ENCODE measurements at places on chromosomes 7 and 10.
A peak's percentile ranks its signal among the peaks of the same experiment; 100 is the strongest.

DNA sequence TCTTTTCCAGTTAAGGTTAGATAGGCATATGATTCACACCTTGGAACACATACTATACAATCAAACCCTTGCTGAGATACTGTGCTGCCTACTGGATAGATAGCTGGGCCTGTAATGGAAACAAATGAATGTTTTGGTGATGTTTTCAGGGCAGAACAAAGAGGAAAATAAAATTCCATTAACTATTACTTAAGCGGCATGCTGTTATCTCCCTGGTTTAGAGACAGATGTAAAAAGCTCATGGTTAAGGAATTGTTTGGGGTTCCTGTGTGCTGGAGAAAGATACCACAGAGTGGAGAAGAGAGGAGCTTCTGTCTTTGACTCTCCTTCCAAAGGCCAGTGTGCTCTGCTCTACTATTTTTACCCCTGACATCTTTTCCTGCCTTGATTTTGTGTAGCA is 341.1 kb downstream of the PLXDC2 start:
- DNase-seq: no peak

- no peak for DNase-seq
Observed at GRCh38 chr7:76300166-76300731, 2.2 kb upstream of the HSPB1 start.

GRCh38 chr7:142025896-142026295 is 30.2 kb downstream of the MGAM start:
- DNase-seq: no peak

DNA sequence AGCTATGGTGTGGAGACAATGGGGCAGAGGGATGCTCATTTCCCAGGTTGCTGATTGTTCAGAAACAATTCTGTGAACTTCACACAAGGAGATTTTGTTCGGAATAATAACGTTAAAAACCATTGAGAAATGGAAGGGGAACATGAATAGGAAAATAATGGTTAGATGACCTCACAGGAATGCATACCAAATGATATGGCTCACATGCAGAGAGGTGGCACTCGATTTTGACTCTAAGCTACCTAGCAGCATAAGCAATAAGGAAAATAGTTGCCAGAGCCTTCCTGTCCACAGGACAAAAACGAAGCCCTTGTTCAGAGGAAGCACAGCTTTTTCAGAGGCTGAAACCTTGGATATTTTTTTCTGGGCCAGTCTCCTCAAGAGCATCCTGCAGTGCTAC is 293.1 kb downstream of the ZEB1 start:
- DNase-seq: no peak

DNA sequence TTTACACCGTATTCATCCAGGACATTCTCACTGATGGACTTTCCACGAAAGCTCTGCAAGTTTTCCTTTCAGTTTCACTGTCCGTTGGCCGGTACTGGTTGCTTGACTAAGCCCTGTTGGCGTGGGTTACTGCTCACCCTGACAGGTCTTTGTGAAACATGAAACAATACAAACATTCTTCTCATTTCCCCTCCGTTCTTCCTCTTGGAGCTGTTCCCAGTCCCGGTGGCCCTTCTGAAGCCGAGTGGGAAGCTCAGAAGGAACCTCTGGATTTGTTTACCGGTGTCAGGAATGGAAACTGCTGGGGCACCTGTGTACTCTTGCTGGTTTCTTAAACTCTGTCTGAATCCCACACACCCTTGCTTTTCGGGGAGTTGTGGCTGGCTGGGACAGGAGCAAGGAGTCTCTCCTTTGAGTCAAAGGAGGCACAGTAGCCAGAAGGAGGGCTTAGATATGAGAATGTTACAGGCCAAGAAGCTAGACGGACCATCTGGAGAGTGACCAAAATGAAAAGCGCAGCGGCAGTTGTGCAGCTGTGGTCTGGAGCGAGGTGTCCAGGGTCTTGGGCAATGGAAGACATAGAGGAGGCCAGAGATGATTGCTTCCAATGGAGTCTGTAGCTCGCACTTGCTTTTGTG is 45.7 kb downstream of the LYZL2 start:
- DNase-seq: peak; percentile 84

DNA sequence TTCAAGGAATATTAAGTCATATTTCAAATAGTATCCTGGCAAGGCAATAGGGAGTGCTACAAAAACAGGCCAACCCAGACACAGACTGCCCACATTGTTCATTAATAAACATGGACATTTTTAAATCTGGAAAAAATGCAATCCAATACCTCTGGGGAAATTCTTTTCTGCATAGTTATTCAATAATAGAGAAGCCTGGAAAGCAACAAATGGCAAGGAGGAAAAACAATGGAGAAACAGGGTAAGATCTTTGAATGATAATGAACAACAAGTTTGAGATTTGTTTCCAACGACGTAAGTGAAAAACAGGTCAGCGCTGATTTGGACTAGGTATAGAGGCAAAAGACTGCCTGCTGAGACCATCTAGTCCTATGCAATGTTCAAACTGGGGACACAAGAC is 44.7 kb upstream of the ZNF800 start:
- DNase-seq: no peak

- peak; percentile 72 for DNase-seq
Observed at GRCh38 chr10:44352316-44353127, 32.4 kb downstream of the CXCL12 start.

DNA sequence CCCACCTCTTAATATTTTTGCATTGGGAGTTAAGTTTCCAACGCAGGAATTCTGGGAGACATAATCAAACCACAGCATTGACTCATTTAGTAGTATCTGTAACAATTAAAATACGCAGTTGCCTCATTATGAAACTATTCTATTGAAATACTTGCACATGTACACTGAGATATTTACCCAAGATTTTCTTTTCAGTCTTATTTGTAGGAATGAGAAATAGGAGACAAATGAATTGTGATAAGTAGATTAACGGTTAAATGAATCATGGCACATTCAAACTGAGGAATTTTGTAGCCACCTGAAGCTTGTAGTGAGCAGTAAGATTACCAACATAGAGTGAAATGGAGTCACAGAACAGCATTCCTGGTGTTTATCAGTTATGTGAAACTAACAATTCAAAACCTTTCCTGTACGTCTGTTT is 18.1 kb downstream of the RP9 start:
- no peak for DNase-seq

GRCh38 chr7:96734343-96734742 is 24.7 kb upstream of the SEM1 start:
- no peak for DNase-seq

DNA sequence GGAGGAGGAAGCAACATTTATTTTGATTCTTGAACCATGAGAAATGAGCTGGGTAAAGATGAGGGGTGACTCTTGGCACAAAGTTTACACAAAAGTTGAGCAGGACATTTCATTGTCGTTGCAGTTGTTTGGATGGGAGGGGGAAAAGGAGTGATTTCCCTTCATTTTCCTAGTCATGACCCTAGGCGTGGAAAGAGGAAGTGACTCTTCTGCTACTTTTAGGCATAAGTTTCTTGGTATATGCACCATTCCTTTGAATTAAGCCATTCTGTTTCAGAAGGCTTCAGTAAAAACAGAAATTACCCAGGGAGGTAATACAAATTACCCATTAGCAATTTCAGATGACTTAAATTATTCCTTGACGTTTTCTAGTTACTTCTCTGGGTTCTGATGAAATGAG is 113.9 kb upstream of the FAM171A1 start:
- DNase-seq: no peak

DNA sequence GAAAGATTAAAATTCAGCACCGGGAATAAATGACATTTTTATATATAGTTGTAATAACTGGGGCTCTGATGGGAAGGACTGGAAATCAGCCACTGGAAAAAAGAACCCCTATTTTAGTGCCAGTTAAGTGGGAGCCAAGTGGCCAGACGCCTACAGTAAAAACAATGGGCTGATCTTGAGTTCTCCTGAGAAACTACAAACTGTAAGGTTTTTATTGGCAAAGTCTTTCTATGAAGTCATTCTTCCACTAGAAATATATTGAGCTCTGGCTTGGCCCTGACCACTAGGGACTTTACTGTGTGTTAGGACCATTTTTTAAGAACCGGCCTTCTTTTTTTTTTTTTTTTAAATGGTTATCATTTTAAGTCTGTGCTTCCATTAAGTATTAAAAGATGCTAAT is 79.6 kb downstream of the ZNF22 start:
- DNase-seq: no peak

- peak; percentile 23 for DNase-seq
Observed at GRCh38 chr10:84352251-84352842, 24.0 kb downstream of the CCSER2 start.

DNA sequence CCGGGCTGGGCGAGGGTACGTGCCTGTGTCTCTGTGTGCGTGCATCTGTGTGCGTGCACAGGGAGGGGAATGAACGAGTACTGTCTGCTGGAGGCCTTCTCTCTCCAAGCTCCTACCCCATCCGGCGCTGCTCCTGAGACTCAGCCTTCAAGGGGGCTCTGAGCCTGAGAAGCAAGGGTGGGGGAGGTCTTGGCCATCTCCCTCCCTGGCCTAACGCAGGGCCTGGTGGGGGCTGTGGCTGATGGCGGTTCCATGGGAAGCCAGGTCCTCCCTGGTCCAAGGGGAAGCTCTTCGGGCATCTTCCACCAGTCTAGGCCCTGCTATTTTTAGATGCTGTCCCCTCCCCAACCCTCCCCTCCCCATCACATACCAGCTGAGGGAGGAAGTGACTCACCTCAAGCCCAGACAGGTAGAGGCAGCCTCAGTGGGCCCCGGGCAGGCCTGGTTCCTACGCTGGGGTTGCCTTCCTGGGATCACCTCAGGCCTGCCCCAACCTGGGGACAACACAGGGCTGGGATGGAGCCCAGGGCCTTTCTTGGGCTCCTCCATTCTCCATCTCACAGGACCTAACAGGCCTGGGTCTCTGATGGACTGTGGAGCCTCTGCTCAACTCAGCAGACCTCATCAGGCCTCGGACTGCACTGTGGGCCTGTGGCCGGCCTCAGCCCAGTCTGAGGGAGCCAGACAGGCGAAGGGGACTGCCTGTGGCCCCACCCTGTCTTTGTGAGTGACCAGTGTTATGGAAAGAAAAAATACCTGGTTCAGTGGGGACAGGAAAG is 32.2 kb downstream of the DNAJB12 start:
- no peak for DNase-seq

DNA sequence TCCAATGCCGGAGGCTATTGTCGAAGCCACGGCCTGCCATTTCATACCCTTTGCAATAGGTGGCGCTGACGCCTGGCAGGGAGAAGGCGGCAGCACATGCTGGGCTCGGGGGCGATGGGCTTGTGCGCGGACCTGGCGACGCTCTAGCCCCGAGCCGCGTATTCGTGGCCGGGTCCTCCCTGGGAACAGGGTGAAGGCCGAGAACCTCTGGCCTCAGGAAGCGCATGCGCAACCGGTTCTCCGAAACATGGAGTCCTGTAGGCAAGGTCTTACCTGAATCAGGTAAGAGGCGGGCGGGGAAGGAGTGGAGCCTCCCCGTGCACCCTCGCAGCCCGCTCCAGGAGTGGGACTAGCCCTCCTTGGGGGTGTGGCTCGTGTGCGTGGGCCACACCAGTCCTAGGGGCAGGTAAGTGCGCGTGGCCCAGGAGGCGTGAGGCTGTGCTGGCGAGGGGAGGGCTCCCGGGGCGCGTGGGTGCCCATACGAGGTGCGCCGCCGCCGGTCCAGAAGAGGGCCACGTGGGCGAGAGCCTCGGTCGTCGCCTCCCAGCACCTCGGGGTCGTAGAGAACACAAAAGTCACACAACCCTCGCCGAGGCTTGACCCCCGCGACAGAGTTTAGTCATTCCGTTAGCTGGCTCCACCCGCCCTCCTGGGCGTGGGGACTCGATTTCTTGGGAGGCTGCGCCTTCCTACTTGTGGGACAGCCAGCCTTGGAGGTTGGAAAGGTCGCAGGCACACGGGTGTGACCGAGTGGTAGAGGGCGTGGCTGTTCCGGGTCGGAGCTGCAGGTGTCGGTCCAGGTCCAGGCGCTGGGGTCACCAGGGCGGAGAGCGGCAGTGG is 5.6 kb upstream of the MEST start:
- peak; percentile 76 for DNase-seq

DNA sequence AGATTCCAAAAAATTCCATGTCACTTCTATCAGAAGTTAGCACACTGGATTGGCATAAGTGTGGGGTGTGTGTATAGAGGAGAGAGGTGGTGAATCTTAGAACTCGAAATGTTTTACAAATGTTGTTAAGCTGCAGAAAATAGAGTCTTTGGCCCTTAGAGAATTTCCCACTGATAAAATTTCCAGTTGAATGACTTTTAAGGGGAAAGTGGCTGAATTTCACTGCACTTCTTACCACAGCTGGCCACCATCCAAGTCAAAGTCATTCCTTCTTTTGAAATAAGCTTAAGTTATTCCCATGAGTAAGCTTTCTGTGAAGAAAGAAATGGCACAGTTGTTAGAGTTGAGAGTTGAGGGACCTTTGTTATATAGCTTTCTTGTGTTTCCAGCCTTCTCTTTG is 13.9 kb downstream of the VCL start:
- peak; percentile 68 for DNase-seq

GRCh38 chr10:109963439-109963838 is 40.1 kb upstream of the XPNPEP1 start:
- DNase-seq: no peak

GRCh38 chr7:41045556-41046123 is 657.2 kb downstream of the INHBA start:
- DNase-seq: no peak

DNA sequence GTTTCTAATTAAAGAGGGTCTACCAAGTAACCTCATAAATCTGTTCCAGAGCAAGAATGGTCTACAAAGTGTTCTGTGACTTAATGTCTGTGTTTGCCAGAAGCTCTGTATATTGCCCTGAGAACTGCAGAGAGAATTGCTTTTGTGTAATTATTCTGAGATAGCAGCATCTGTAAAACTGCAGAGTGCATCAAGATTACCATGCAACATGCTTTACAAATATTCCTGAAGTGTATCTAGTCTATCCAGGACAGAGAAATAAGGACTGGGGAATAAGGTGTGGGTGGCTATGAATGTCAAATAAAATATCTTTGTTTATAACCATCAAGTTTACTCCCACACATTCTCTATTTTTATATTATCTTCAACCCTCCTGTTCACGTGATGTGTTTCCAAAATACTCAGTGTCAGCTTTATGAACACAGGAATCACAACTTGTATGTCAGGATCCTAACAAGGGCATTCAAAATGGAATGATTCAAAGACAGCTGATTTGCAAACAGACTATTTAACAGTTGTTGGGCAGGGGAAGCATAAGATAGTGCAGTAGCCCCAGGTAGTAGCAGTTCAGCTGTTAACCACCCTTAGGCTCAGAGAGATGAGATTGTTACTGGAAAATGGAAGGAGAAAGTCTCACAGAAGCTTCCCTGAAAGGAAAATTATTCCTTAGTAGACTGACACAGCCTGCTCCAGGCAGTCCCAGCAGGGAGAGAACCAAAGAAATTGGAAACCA is 15.3 kb upstream of the LIPA start:
- no peak for DNase-seq

- peak; percentile 58 for DNase-seq
Observed at GRCh38 chr10:99595770-99596465, 24.3 kb downstream of the SLC25A28 start.

DNA sequence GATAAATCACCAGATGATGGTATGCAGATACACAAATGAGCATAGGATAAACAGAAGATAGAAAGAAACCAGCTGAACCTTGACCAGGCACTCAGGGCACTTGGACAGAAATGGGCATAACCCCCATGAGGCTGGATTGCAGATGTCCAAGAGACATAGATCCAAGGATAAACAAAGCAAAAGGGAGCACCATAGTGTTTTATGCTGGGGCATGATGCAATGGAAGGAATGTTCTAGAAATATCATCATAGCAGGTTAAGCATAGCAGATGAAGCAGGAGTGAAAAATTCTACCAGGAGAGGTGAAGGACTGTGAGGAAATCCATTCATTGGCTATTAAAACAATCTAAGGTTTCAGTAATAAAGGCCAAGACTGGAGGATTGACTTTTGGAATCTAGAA is 70.5 kb upstream of the TES start:
- no peak for DNase-seq
